ENCODE measurements at places on chromosomes 4 and X.

DNA sequence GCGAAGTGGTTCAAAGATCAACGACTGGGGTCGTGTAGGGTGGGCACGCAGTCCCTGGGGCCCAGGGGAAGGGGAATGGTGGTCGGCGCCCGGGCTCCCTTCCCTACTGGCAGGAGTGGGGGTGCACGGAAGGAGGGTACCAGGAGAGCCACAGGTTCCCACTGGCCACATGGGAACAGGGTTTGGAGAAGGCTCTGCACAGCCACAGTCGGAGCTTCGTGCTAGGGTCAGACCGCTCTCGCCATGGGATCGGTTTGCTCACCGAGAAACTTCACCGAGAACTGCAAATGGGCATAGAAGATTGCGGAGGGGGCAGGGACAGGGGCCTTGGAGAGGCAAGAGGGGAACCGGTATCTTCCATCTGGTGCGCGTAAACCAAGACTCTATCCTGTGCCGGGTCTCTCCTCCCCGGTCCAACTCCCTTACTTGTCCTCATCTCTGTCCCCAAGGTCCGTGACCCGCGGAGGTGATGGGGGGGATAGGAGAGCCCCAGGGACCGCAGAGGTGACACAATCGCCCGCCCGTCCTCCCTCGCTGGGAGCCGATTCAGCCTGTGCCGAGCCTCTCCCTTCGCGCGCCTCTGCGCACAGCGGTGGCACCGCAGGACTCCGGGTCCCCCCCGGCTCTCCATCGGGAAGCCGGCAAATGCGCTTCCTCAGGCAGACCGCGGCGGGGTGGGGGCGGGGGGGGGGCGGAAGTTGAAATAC lies 1.0 kb downstream of the SCD5 start:
- no peak for DNase-seq

DNA sequence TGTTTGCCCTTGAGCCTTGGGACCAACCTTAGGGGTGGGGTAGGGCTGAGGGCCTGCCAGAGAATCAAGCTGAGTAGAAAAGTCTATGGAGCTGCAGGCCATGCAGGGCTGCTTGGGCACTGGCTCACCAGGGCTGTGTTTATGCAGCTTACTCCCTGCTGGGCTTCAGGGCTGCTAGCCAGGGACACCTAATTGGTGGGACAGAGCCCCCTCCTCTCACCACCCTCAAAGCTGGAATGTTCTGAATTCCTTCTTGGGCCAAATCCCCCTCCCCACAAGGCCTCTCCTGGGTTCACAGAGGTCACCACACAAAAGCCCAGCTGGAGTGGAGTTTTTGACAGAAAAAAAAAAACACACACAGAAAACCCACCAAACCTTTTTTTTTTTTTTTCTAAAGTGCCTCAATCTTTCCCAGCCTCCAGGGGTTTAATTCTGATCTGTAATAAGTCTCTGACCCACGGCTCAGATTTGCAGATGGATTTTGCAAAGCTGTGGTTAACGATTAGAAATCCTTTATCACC lies at the start of gene CLDN2:
TSS of gene CLDN2 (plus strand) at position 471 of the 521 bp plus-strand sequence. CDS start 7,827 bp downstream, outside the sequence.
- no peak for DNase-seq

DNA sequence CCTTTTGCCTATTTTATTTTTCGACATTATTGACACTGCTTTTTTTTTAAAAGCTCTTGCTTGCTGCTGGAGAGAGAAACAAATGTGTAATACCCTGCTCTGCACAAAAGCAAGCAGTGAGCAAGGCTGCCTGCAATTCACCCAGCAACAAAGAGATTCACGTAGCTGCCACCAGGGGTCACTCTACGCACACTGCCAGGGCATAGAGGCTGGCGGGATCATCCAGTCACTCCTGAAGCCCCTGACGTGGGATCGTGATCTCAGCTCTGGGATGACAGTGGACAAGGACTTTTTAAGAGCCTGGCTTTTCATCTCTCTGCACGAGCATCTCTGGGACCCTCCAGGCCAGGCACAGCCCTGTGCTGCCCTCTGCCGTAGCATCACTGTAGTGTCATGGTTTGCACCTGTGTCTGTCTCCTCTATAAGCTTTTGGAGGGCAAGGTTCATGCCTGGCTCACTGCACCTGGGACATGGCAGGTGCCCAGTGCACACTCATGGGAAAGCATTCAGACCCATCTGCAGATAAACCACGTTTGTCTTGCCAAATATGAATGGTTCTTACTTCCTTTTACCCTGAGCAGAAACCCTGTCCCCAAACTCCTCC lies 19.8 kb downstream of the C4orf50 start:
- DNase-seq: no peak

- no peak for DNase-seq
Measured at GRCh38 chr4:119525005-119525749, 103.4 kb downstream of the PDE5A start.

GRCh38 chr4:94334962-94335361 lies 7.7 kb downstream of the HPGDS start:
- no peak for DNase-seq

DNA sequence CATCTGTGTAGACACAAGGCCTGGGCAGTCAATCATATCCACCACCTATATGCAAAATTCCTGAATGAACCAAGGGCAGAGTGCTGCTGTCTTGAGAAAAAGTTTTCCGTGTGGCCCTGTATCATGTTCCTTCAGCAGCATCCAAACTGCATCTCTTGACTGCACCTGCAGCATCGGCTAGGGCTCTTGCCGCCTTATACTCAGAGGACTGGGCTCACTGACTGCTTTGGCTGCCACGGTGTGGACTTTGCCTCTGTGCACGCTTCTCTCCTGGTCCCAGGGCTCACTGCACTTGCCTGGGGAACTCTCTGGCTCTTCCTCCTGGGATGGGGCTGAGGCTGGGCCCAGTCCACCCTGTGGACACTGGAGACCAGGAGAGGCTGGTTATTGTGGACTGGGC lies 39.5 kb upstream of the STS start:
- no peak for DNase-seq

Measured in ascending aorta (tissue), 2 donors.